ENCODE measurements at places on chromosomes 2 and 18.

DNA sequence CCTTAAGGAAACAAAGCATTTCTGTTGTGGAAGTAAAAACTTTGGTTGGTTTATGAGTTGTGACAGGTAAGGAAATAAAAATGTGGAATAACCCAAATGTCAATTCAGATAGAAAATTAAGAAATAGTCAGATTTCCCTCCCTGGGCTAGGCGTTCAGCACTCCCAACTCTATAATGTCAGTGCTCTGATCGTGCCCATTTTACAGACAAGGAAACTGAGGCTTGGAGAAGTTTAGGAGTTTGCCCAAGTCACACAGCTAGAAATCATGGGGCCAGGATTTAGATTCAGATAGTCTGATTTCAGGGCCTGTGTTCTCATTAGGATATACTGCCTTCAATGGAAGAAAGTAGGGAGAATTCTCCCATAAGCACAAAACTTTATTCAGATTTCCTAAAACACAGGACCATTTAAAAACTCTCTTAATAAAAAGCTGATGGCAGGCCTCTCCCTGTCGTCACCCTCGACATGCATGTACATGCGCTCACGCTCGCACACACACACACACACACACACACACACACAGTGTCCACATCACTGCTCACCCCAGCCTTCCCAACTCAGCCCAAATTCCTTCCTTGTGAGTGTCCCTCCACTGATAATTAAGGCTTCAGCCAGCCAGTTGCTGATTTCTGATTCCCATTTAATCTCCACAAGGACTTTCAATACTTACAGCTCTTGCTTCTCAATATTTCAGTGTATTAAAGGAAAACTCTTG is 49.1 kb upstream of the SLC14A2 start:
- DNase-seq: peak; percentile 84

- no peak for DNase-seq
These were observed 357.8 kb downstream of the ARHGAP15 start for GRCh38 chr2:143486976-143487375.

DNA sequence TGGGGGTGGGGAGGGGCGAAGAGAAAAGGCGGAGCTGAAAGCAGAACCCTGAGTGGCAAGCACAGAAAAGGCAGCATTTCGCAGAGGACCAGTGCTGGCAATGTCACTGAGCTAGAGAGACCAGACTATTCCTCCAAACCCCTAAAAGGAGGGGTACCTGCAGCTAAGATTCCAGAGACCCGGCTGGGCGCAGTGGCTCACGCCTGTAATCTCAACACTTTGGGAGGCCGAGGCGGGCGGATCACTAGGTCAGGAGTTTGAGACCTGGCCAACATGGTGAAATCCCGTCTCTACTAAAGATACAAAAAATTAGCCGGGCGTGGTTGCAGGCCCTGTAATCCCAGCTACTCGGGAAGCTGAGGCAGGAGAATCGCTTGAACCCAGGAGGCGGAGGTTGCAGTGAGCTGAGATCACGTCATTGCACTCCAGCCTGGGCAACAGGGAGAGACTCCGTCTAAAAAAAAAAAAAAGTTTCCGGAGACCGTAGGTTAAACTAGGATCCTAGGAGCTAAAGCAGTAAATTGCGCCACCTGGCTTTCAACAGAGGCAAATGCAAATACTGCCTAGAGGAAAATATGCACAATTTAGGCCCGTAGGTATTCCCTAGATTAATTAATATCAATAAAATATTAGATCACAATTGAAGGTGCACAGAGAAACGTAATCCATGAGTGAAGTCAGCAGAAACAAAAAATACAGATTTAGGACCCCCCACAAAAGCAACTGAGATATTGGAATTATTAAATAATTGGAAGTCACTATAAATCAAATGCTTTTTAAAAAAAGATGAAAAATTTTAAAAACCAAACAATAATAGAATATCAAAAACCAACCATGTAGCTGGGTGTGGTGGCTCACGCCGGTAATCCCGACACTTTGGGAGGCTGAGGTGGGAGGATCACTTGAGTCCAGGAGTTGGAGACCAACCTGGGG is 4.9 kb downstream of the UCN start:
- DNase-seq: peak; percentile 45

DNA sequence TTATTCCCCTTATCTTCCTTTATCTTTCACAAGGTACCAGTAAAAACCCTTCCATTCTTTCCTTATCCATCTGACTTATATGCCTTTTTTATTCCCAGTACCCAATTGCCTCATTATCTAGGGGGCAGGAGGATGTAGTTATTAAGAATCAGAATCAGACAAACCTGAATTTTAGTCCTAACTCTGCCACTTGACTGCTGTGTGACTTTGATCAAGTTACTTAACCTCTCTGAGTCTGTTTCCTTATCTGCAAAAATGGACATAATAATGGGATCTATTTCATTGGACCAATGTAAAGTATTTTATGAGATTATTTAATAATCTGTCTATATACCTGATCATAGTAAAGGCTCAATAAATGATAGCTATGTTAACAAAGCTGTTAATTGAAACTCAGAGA is 59.6 kb upstream of the SIX3 start:
- no peak for DNase-seq

DNA sequence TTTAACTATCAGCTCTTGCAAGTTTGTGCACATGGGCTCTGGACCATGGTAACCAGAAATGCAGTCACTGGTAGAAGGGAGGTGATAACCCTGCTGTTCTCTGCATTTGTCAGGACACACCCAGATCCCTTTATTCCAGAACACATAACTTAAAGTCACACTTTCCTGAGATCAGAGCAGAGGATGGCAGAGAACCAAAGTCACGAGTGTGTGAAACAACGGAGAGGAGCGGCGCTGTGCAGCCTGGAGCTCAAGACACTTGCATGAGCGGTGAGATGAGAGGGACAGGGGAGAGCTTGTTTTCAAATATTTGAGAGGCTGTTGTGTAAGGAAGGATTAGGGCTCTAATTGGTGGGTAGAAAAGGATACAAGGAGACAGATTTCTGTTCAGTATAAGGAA is 43.3 kb upstream of the AAK1 start:
- DNase-seq: no peak

DNA sequence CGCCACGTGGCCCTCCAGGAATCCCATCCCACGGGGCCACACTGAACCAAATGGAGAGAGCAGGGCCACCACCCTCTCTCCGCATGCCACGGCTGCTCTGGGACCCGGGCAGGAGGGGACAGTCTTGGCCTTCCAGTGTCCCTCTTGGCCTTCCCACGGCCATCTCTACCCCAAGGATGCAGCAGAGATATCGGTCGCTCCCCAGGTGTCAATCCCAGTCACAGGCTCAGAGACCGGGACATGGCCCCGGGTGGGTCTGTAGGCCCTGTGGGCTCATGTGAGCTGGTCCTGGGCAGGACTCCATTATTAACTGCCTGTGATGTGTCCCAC is 15.3 kb downstream of the CAPN10 start:
- no peak for DNase-seq

DNA sequence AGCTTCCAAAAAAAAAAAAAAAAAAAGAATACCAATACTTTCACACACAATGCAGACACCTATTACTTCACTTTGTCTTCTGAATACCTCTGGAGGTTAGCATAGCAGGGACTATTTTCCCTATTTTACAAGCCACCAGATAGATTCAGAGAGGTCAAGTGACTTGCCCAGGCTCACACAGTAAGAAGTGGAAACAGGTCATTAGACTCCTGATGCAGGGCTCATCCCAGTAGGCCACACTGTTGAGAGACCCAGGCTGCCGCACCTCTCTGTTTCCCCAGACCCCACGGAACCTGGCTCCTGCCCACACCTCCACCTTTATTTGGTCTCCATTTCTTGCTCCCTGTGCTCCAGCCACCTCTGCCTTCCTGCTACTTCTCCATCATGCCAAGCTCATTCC is 19.4 kb downstream of the SMYD1 start:
- no peak for DNase-seq

DNA sequence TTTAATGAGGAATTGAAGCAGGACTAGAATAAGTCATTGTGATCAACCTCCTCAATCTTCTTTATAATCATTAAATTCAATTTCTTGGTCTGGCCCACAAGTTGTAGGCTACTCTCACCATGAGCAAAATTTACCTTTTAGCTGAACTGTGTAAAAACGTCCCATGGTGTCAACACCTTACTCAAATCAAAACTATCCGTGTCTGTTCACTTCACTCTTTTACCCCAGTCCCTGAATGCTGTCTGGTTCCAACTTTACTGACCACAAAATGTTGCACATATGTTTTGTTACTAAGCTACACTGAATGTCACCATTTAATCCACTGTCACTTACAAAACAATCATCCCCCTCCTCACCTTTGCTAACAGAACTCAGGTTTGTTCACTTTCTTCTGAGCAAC is 951.6 kb upstream of the SLC39A10 start:
- DNase-seq: no peak

- DNase-seq: no peak
These were observed 1.7 kb downstream of the EPHA4 start for GRCh38 chr2:221570321-221570935.

GRCh38 chr2:15010346-15010745 is 377.8 kb downstream of the LRATD1 start:
- no peak for DNase-seq

DNA sequence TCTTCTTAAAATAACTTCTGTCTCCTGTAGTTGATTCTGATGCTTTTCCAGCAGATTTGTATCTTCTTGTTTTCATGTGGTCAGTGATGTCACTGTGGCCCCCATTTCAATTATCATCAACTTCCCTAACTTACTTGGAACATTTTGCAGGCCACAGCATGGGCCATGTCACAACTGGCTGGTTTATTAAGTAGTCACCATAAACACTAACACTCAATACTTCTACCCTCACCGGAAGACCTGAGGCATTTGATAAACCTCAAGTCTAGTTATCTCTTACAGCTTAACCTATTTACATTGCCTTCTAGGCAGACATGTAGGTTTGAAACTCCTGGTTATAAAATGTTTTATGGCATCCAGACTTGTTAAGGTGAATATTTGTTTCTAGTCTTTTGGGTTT is 37.4 kb upstream of the PROKR1 start:
- no peak for DNase-seq

GRCh38 chr2:113069676-113070605 is 2.2 kb downstream of the IL1F10 start:
- no peak for DNase-seq

GRCh38 chr2:162435676-162436075 is 91.7 kb downstream of the GCA start:
- DNase-seq: no peak

- no peak for DNase-seq
These were observed 91.1 kb downstream of the INHBB start for GRCh38 chr2:120436885-120437603.

DNA sequence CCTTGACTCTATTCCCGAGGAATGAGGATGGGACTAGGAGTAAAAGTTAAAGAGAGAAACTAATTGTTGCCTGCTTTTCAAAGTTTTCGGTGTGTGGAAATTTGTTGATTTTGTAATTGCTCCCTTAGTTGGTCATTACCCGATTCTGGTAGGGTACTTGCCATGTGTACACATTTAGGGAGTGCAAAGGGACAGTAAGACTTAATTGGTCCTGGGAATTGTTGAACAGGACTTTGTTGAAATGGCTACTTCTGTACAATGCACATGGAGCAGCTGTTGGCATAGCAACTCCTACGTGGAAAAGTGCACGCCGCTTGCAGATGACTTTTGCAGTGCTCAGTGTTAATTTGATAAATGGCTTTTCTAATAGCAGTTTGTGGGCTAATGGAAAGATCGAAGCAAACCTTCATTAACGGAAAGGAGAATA is 22.9 kb downstream of the EPAS1 start:
- no peak for DNase-seq

DNA sequence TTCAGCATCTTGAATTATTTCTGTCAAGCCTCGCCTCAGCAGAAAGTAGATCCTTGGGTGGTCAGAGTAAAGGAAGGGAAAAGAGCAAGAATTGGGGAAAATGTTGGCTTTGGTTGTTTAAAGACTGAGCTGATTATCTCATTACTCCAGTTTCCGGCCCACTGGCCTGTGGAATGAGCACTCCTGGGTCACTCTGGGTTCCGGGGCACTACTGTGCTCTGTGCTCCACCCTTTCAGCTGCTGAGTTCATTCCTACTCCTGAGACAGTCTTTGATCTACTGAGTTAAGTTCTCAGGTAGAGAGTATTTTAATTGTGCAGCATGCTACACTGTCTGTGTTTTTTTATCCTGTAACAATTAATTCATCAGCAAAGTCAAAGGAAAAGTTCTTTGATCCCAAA is 427.7 kb downstream of the CDH2 start:
- no peak for DNase-seq

- no peak for DNase-seq
These were observed 2.3 kb downstream of the EMX1 start for GRCh38 chr2:72919414-72920317.

GRCh38 chr2:46050489-46050888 is 246.7 kb upstream of the EPAS1 start:
- DNase-seq: no peak

DNA sequence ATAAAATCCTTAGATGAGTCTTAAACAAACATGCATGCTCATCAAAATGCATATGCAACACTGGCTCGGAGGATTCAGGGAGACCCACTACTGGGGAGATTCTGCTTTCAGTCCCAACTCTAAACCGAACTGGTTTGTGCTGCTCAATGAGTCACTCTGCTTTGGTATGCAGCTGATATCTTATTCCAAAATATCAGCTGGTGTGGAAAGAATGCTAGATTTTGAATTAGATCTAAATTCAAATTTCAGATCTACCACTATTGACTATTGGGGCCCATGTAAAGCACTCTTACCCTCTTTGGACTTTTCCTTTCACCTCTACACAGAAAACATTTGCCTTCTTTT is 39.2 kb upstream of the TTN start:
- DNase-seq: no peak

DNA sequence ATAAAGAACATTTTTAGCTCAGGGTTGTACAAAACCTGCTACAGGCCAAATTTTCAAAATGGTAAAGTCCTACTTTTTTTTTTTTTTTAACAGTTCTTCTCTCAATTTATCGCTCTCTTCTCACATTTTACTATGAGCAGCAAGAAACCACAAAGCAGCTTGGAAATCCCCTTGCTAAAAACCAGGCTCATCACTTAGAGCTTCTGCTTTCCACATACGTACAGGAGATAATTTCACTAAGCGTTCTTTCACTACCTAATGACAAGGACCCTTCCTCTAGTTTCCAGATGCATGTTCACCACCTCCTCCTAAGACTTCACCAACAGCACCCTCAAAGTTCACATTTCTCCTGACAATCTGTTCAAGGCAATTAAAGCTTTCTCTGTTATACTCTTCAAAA is 294.9 kb upstream of the CYRIA start:
- no peak for DNase-seq

- no peak for DNase-seq
These were observed 6.9 kb upstream of the IGFBP2 start for GRCh38 chr2:216626168-216626874.

DNA sequence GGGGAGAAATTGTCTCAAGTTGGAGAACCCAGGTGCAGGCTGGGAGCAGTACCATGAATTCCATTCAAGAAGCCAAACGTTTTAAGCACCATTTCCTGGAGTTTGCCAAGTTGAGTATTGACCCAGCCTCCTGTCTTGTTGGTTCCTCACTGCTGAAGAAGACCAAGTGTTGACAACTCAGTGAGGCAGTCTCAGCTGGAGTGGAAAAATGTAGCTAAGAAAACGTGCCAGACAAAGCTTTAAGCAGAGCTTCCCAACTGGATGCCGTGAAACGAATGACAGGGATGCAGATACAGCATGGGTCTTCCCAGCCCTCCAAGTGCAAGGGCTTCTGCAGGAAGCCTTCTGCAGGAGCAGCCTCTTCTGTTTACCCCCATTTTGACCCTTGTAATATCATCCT is 778 bp upstream of the INPP1 start:
- DNase-seq: no peak

- no peak for DNase-seq
These were observed 61.4 kb downstream of the TXNL1 start for GRCh38 chr18:56576826-56577573.

All from GM04504 (cell line).